Endothelial cell (in vitro differentiated cells): ENCODE measurements at places on chromosomes 4 and X. TPM values are rescaled to one million over a fixed set of nuclear protein-coding genes. Genes with fewer than 3 reads are reported as not detected.

Gene VCX3B
- 0.23 TPM for total RNA-seq

Gene PGRMC2
- 37.4 TPM for total RNA-seq

Gene GAGE2A
- not detected for total RNA-seq

Gene TMEM144
- total RNA-seq: 5.7 TPM

Gene PHOX2B
- total RNA-seq: not detected

Gene DCAF4L1
- 0.44 TPM for total RNA-seq

Gene NAA11
- not detected for total RNA-seq

Gene PPEF2
- not detected for total RNA-seq

Gene RASSF6
- total RNA-seq: not detected

Gene QRFPR
- total RNA-seq: 2.4 TPM

Gene ARHGAP36
- total RNA-seq: not detected

Gene ACTRT1
- total RNA-seq: not detected

Gene HSD17B13
- total RNA-seq: not detected

Gene ANKRD17
- total RNA-seq: 61.8 TPM
